ENCODE measurements at places on chromosomes 4 and X.

DNA sequence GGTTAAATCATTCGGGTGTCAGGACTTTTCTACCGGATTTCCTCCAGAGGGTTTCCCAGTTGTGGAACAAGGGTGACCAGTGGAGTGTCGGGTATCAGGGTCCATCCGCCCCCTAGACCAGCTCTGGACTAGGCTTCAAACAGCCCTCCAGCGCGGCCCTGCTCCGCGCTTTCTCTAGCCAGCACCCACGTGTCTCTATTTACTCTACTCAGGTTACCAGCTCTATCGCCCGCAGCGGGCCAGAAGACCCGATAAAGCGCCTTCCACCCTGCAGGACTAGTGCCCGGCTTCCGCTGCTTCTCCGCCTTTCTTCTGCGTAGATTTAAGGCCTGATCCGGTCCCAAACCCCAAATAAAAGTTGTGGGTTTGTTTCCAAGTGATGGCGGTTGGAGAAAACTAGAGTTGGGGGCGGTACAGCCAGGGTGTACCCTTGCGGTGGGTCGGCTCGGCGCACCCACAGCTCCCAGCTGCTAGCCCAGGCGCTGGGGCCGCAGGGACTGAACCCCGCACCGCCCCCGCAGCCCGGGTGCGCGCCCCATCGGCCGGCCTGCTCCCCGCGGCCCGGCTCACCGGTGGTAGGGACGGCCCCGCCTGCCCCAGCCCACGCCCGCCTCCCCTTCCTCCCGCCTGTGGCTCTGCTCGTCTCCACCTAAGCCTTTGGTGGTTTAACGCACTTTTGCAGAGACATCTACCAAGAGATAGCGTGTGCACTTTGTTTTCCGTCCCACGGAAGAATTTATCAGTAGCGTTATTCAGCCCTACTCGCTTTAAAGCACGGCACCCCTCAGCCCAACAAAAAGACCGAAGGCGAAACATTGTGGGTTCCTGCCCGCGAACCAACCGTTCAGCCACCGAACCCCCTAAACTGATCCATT is 2.1 kb downstream of the LEF1 start:
- DNase-seq, result peak; percentile 84

DNA sequence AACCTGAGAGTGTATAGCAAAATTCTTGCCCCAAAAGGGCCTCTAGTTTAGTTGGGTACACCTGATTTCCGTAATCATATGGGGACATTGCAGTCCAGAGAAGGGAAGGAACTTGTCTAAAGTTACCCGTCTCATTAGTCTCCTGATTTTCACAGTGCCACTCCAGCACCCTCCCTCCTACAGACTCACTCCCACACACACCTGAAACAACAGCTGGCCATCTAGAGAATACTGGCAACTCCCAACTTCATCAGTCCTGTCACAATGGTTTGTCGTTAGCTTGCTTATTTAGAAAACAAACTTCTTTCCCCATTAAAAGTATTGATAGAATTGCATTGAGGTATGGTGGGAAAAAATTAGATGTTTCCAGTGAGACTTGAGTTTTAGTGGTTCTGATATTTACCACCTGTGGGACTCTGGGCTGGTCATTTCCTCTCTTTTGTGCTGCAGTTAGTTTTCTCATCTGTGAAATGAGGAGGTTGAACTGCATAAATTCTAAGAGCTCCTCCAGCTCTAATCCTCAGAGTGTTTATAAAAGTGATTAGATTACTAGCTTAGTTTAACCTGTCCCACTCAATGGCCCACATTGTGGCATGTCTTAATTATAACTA is 1.7 kb downstream of the IL13RA1 start:
- no peak for DNase-seq

DNA sequence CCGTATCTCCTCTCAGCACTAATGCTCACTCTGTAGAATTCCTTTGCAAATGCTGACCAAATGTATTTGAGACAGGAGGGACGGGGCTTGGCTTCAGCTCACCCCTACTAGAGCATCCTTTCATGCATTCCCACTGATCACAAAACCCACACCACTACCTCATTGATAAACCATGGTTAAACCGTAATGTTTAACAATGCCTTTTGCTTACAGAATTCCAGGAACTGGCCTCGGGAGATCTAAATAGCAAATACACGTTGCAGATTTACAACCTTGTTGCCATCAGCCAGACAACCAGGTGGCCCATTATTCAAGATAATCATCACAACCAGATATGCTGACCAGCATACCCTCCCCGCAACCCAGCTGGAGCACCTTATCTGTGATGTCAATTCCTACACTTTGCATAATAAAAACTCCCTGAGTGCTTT is 391.9 kb downstream of the KCTD8 start:
- DNase-seq, result no peak

GRCh38 chr4:13984991-13985800 is 357.7 kb upstream of the BOD1L1 start:
- no peak for DNase-seq

DNA sequence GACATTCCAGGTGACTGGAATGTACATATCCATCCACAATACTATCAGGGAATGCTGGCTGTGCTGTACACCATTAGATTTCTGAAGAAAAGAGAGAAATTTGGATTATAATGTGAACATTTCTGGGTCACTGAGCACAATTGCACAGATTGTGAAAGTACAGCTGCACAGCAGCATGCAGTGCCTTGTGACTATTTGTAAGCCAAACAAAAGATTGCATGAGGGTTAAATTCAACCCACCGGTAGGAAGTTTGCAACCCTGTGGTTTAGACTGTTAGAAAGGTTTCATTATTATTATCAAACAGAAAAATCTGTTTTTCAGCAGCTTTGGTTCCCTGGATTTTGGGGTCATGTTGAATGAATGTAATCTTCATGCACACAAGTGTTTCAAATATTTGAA is 24.5 kb downstream of the DDIT4L start:
- no peak for DNase-seq

DNA sequence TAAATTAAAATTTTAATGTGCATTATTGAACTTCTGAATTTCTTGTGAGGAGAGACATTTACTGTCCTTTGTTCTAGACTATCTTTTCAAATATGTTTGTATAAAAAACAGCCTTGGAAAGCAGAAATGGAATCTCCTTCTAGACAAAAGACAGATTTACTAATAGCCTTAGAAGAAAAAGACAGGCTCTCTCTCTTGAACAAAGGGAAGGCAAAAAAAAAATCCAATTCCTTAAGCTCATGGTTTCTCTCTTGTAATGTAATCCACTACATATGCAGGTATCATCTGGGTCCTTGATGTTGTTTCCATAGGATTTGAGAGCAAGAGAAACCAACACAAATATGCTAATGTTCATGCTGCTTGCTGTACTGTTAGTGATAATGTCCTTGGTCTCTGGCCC is 106.0 kb downstream of the TBCK start:
- DNase-seq, result no peak

DNA sequence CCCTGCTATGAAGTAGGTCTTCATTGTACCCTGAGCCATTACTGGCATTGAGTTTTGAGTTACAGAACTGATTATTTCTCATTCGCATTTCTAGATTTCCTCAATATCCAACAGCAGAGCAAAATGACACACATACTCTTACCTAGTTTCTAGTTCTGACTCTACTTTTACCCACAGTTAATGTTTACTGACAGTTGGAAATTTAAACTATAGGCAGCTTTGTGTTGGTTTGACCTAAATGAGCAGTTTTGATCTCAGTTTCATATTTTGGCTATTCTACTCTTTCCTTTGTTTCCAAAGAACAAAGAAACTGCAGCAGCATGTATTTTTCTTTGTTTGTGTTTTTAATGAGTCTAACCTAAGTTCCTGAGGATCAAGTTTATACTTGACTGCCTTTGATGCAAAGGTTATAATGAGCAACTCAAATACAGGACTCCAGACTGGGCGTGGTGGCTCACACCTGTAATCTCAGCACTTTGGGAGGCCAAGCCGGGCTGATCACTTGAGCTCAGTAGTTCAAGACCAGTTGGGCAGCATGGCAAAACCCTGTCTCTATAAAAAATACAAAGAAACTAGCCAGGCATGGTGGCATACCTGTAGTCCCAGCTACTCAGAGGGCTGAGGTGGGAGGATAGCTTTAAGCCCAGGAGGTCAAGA is 30.4 kb downstream of the TXK start:
- DNase-seq, result no peak

- DNase-seq, result no peak
Measured at GRCh38 chr4:118087366-118087765, 53.1 kb downstream of the NDST3 start.

GRCh38 chr4:57191523-57192034 is 81.4 kb upstream of the IGFBP7 start:
- no peak for DNase-seq

- no peak for DNase-seq
Measured at GRCh38 chr4:90064196-90064595, 63.0 kb upstream of the CCSER1 start.

- no peak for DNase-seq
Measured at GRCh38 chr4:148006001-148006400, 274.1 kb downstream of the ARHGAP10 start.

- peak; percentile 18 for DNase-seq
Measured at GRCh38 chr4:142656178-142656577, 189.9 kb downstream of the INPP4B start.

DNA sequence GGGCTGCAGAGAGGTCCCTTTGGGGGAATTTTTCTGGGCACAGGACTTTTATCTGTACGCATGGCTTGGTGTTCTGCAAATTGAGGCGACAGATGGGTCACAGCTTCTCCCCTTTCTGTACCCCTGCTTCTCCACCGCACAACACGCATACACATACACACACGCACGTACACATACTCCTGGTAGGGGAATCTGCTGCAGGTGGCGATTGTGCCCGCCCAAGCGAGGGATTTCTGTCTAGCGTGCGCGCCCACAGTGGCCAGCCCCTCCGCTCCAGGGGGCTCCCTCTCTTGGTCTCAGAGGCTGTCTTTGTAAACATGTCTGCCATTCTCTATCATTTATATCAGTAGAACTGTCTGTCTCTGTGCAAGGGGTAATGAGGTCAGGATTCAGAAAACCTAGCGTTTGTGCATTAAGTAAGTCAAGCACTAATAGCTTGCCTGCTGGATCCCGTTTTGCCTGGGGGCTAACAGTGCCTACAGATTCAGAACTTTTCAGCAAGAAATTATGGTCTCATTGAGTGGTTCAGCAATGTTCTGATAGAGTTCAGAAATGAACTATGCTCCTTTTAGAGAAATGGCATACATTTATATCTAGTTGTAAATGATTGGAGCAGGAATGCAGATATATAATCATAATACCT is 2.2 kb downstream of the GRID2 start:
- no peak for DNase-seq

DNA sequence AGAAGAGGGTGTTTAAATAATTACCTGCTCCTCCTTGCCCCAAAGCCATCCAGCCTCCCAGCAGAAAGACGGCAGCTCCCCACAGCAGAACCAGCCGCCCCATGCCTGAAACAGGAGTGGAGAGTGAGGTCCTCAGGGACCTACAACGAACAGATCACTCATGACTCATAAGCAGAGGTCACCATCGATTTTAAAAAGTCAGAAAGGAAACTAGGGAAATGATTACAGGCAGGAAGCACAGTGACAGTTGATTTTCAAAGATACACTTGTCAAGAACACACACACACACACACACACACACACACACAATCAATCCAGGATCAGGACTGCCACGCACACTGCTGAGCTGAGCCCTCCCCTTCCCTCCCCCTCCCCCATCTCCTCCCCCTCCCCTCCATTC is at the start of gene CRLF2:
Gene CRLF2, minus strand, starts transcription at position 118 of the 400 bp plus-strand sequence. Its CDS starts 15 bp downstream, at position 103.
- peak; percentile 41 for DNase-seq

DNA sequence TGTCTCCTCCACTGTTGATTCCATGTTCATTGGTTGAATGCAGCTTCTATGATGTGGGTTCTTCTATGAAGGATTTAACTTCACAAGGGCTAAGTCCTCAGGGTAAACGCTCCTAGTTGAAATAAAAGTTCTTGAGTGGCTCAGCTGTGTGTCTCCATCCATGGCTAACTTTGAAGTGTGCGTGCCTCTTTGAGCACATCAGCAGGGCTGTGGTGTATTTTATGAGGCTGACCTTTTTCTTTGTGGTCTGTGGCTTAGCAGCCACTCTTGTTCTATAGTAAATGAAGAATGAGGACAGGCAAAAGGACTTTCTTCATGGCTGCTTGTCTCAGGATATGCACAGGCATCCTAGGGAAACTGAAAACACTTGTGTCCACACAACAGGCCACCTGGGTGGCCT is 88.5 kb downstream of the KIT start:
- peak; percentile 34 for DNase-seq

- no peak for DNase-seq
Measured at GRCh38 chrX:116667346-116668134, 204.8 kb upstream of the CT83 start.

DNA sequence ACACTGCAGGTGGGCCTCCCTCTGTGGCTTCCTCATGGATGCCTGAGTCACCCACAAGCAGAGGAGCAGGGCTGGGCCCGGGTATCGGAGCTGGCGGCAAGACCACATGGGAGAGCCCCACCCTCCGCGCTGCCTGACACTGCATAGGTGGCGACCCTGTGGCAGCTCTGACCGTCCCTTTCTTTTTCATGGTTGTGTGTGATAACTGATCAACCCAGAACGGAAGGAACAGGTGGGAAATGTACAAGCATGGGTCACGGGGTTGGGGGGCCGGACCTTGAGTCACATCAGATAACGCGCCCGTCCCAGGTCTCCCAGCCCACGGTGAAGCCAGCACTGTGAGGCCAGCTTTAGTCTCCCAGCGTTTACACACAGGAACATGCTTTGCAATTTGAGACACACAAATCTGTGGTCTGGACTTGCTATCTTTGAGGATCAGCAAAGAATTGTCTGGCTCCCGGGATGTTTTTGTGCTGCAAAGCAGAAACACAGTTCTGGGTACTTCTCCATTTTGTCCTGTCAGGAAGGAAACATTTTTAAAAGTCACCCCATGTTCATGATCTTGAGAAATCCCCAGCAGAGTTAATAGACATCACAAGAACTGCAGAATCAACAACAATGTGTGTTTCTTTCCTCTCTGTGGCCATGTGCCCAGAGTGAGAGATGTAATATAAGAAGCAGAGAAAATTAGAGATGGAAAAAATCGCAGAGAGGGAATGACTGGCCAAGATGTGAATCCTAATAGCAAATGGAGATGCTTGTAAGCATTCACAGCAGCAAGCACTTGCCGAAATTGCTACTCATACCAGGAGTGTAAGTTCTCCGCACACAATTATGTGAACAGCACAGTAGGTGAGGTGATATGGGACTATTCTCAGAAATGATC is 70.1 kb upstream of the CBR4 start:
- DNase-seq, result peak; percentile 8

DNA sequence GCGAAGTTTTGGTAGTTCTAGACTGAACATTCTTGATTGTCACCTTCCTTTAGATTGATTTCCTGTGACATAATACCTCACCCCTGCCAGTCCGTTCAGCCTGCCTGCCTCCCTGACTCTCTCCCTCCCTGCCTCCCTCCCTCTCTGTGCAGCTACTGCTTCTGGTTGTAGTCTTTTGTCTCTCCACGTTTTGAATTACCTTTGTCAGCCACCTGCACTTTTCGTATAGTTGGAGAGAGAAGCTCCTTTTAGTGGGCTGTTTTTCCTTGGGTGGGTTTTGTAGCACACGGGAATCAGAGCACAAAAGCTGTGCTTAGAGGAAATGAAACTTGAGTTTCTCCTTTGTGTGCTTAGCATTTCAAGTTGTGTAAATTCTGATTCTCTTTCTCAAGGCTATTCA is 32.6 kb upstream of the MSMO1 start:
- no peak for DNase-seq
